ENCODE measurements at places on chromosomes 5 and 9.

GRCh38 chr5:169251333-169252084, 49.4 kb downstream of the SLIT3 start:
- DNase-seq = no peak

- DNase-seq = no peak
These were observed 111.5 kb downstream of the KDM4C start for GRCh38 chr9:6869081-6869948.

DNA sequence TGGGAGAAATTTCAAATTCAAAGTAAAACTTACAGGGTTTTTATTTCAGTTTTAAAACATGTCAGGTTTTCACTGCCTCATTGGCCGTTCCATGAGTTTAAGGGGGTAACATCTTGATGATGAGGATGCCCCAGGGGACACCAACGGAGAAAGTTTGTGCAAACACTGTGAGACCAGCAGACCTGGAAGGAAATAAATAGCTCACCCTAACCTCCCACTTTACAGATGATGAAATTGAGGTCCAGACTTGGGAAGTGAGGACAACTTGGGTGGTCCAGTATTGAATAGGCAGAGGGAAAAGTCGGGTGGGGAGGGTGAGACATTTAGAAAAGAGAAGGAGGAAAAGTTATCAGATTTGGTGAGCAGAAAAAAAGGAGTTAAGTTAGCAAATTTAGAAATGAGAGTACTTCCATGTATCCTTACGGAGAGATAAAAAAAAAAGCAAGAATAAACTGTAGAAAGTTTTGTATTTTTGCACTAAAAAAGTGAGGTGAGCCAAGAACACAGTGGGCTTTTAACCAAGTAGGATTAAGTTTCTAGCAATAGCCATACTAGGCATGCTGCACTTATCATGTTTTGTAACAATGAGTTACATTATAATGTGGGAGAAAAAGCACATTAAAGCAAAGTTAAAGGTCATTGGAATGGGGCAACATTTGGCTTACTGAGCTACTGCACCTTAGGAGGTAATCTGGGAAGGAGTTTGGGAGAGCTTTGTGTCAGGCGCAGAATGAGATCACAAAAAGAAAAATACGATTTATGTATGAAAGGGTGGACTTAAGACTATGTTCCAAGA, 125.1 kb downstream of the GAS1 start:
- no peak for DNase-seq

GRCh38 chr5:139094154-139095131, 103.7 kb downstream of the SIL1 start:
- DNase-seq = no peak

- no peak for DNase-seq
These were observed 9.0 kb upstream of the ZSWIM6 start for GRCh38 chr5:61322738-61323725.
